ENCODE measurements at places on chromosomes 5 and 9. TPM values are rescaled to one million over a fixed set of nuclear protein-coding genes. Genes with fewer than 3 reads are reported as not detected.

DNA sequence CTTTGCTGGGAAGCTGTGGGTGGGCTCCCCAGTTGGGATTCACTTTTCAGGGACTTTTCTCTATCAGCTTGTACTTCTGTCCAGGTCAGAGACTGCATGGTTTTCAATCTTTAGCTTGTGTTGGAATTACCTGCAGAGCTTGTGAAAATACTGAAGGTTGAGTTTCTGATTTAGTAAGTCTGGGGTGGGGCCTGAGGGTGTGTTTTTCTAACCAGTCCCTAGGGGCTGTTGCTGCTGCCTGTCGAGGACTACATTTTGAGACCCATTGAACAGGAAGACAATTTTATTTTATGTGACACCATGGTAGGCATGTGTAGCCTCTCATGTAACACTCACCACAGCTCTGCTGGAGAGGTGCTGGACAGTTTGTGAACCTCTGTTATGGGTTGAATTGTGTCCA, 14.7 kb upstream of the MLANA start:
- DNase-seq, result no peak
- H3K4me3 ChIP-seq, result no peak overlapping the region

DNA sequence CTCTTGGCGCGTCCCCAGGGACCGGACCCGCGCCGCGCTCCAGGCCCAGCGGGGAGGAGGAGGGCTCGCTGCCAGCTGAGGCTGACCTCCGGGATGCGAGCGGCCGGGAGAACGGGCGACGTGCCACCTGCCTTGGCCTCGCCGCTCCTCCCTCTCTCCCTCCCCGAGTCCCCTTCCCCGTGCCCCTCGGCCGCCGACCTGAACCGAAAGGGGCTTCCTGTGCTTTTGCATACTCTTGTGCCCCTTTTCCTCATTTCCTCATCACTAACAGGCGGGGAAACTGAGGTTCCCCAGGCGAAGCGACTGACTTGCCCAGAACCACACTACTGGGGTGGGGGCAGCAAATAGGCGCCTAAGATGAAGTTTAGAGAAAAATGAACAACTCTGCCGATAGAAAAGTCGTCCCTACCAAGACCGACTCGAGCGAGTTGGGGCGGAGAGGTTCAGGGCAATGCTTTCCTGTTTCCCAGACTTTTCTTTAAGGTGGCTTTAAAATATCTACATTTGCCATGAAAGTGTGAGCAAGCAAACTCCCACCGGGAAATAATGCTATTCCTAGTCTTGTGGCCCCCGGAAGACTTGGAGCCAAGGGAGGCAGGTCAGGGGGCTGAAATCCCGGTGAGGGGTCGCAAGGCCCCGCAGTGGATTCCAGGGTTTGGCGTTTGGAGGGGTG, 580 bp upstream of the DUSP1 start:
- H3K27ac ChIP-seq, result peak overlapping the region; percentile 100
- H3K4me3 ChIP-seq, result peak overlapping the region; percentile 48
- H3K4me1 ChIP-seq, result peaks cover 24% of the 10 kb centered on the region
- peaks cover 15% of the 10 kb centered on the region for H3K36me3 ChIP-seq
- peak; percentile 74 for DNase-seq

DNA sequence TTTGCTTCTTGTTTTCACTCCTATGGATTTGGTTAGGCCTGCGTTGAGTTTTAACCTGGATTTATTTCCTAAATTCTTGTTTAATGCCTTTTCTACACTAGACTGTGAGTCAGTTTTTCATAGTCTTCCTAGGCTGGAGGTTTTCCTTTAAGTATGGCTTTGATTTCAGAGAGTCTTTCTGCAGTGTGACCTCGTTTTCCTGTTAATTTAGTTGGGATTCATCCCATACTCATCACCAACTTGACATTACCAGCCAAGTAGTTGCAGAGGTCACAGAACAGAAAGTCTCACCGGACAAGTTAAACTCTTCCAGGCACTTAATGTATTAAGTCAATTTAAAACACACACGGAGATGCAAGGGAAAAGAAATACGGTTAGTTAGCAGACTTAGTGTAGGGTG, 29.7 kb upstream of the AUH start:
- no peak overlapping the region for H3K27ac ChIP-seq
- H3K4me1 ChIP-seq, result peaks cover 5% of the 10 kb centered on the region
- H3K36me3 ChIP-seq, result no peaks in the 10 kb centered on the region
- no peak overlapping the region for H3K4me3 ChIP-seq
- DNase-seq, result no peak

DNA sequence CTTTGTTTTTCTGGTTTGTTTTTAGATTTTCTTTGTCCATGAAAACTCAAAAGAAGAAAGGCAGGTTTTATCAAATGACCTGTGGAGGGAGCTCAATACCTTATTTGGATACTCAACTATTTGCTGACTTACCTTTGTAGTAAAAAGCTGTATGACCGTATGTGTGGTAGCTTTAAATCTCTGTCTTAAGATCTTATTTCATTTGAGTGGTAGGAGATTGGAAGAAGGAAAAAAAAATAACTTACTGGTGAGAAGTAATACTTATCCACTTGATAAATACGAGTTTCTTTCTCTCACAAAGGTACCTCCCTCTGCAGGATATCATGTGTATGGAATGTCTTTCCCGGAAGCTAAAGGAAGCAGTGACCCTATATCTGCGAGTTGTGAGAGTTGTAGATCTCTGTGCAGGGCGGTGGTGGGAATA, 15.0 kb downstream of the FBXO38 start:
- H3K36me3 ChIP-seq, result no peaks in the 10 kb centered on the region
- H3K4me3 ChIP-seq, result no peak overlapping the region
- no peaks in the 10 kb centered on the region for H3K27me3 ChIP-seq
- H3K27ac ChIP-seq, result no peak overlapping the region
- no peak for DNase-seq
- no peaks in the 10 kb centered on the region for H3K4me1 ChIP-seq

GRCh38 chr5:36198281-36198680, 43.4 kb downstream of the NADK2 start:
- H3K36me3 ChIP-seq, result peaks cover 3% of the 10 kb centered on the region
- no peaks in the 10 kb centered on the region for H3K27me3 ChIP-seq
- DNase-seq, result peak; percentile 25
- no peak overlapping the region for H3K27ac ChIP-seq
- H3K4me3 ChIP-seq, result no peak overlapping the region
- peaks cover 3% of the 10 kb centered on the region for H3K4me1 ChIP-seq

DNA sequence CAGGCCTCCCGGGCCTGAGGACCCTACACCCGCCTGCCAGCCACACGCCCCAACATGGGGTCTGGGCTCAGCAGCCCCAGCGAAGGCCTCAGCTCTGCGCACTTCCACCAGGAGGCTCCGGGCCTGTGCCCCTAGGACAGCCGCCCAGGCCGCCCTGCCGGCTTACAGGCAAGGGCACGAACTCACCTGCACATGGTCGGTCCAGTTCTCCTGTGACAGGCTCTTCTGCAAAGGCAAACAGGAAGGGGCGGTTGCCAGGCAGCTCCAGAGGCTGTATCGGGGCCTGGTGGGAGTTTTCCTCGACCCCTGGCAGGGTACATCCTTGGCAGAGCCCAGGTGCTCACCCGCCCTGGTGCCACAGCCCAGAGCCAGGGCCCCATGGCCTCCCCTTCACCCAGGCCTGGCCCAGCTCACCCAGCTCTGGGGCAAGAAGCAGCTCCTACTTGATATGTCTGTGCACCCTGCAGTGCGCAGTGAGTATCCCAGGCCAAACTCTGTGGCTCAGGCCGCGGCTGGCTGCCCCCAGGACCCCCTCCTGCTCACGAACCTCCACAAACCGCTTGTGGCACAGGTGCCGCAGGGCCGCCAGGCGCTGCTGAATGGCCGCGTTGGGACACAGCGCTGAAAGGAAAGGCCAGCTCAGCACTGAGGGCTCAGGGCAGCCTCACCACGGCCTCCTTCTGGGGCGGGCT, 52.2 kb upstream of the NRARP start:
- no peak overlapping the region for H3K4me3 ChIP-seq
- H3K27me3 ChIP-seq, result no peaks in the 10 kb centered on the region
- no peak for DNase-seq
- H3K36me3 ChIP-seq, result no peaks in the 10 kb centered on the region

DNA sequence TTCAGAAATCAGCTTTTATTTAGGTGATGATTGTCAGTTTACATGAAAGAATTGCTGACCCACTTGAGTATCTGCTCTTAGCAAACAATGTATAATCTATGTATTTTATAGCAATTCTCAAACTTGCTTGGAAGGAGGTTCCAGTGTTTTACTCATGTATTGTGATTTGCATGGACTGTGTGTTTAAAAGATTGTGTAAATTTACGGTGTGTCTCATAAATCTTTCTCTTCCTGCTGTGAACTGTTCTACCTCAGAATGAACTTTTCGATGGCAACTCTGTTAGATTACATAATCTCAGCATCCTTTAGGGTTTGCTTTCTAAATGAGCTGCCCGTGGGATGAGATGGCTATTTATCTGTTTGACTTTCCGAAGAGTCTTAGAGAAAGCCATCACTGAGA, 122.5 kb downstream of the MEF2C start:
- no peak overlapping the region for H3K27ac ChIP-seq
- DNase-seq, result no peak
- H3K4me1 ChIP-seq, result no peaks in the 10 kb centered on the region
- no peak overlapping the region for H3K4me3 ChIP-seq

MOB3B gene
- total RNA-seq, result under 0.01 TPM

- peak; percentile 42 for DNase-seq
- no peaks in the 10 kb centered on the region for H3K27me3 ChIP-seq
- H3K36me3 ChIP-seq, result no peaks in the 10 kb centered on the region
- no peak overlapping the region for H3K4me3 ChIP-seq
- H3K4me1 ChIP-seq, result no peaks in the 10 kb centered on the region
- H3K27ac ChIP-seq, result no peak overlapping the region
Observed at GRCh38 chr9:100011062-100011681, 87.6 kb downstream of the ERP44 start.

- no peak overlapping the region for H3K4me3 ChIP-seq
- no peaks in the 10 kb centered on the region for H3K27me3 ChIP-seq
- no peak overlapping the region for H3K27ac ChIP-seq
- peaks cover 4% of the 10 kb centered on the region for H3K4me1 ChIP-seq
- no peak for DNase-seq
Observed at GRCh38 chr9:125341566-125341965, 79.9 kb downstream of the GAPVD1 start.

DNA sequence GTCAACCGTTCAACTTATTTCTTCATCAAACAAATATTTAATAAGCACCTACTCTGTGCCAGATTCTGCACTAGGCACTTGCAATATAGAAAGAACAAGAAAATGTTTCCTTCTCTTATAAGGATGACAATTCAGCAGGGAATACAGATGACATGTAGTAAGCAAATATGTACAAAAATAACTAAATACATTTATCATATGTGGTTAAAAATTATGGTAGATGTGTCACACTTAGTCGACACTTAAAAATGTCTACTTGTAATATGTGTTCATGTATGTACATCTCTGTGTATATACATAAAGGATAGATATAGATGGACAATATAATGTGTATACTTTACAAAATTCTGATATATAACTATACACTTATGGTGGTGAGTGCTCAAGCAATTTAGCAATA, 417.0 kb upstream of the MEF2C start:
- H3K4me1 ChIP-seq, result no peaks in the 10 kb centered on the region
- H3K36me3 ChIP-seq, result no peaks in the 10 kb centered on the region
- no peaks in the 10 kb centered on the region for H3K27me3 ChIP-seq

PCDHA13 gene
- total RNA-seq, result under 0.01 TPM

- no peaks in the 10 kb centered on the region for H3K36me3 ChIP-seq
- no peaks in the 10 kb centered on the region for H3K27me3 ChIP-seq
- no peaks in the 10 kb centered on the region for H3K4me1 ChIP-seq
- no peak overlapping the region for H3K4me3 ChIP-seq
Observed at GRCh38 chr9:135403733-135404450, 75.7 kb upstream of the PPP1R26 start.

DNA sequence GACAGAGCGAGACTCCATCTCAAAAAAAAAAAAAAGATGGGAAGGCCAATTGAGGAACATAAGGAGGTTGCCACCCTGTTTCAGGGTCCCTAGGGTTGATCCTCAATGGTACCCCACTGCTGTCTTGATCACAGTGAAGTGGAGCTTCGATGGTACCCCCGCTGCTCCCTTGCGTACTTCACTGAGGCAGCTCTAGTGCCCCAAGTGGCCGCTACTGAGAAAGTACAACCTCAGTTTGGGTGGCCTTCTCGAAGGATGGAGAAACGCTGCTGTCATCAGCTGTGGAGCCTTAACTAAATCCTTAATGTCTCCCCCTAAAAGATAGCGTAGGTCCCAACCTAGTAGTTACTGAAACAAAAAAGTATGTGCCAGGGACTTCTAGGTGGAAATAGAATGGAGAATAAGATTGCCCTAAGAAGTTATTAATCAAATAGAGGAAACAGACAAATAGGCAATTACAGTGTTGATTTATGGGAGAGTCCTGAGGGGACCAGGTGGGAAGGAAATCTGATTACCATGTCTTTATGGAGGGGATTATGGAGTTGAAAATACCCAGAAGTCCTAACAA, 6.3 kb downstream of the TESK1 start:
- no peak overlapping the region for H3K4me3 ChIP-seq
- H3K36me3 ChIP-seq, result no peaks in the 10 kb centered on the region
- H3K27ac ChIP-seq, result no peak overlapping the region
- peak; percentile 32 for DNase-seq
- H3K27me3 ChIP-seq, result peaks cover 16% of the 10 kb centered on the region
- H3K4me1 ChIP-seq, result peaks cover 4% of the 10 kb centered on the region

DNA sequence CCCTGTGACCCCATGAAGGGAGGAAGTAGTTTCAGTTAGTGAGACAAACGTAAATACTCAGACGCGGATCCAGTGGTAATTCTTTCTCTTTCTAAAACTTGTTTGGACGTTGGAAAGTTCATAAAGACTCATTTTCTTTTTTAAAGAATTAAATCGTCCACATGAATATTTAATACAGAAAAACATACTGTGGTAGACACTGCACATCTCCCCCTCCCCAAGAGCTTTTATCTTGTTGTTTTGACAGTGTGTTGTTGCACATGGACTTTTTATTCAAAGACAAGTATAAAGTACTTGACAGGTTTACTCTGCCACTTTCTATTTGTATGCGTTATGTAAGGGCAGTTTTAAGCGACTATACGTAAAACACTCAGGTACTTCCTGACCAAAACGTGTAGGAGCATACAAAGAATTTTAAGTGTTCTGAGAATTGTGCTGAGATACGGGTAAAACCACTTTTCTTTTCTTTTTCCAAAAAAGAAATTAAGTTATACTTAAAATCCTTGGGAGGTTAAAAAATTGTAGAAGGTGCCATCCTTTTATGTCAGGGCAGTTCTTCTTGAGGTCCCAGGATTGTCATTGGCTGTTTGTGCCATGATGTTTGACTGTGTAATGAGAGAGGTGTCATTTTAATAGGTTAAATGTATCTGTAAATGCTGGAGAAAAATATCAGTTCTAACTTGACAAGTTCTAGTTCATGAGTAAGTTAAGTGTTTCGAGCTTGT, 1.3 kb downstream of the NIPBL start:
- no peaks in the 10 kb centered on the region for H3K27me3 ChIP-seq
- H3K4me1 ChIP-seq, result peaks cover 3% of the 10 kb centered on the region
- peak overlapping the region; percentile 75 for H3K4me3 ChIP-seq
- peak; percentile 56 for DNase-seq
- no peaks in the 10 kb centered on the region for H3K36me3 ChIP-seq
- peak overlapping the region; percentile 96 for H3K27ac ChIP-seq

DNA sequence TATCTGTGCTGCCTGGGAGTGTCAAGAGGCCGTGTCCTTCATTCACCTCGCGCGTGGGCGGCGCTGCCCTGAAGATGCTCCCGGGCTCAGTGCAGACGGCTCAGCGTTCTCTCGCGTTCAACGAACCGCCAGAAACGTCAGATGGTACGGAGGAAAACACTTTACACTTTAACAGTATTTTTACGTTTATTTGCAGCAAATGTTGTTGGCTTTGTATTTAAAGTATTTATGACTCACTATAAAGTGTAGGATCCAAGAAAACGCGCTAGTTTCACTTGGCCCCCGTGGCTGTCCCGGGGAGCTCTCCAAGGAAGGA, 544 bp upstream of the ERCC6L2 start:
- peaks cover 8% of the 10 kb centered on the region for H3K4me1 ChIP-seq
- H3K4me3 ChIP-seq, result no peak overlapping the region
- H3K36me3 ChIP-seq, result no peaks in the 10 kb centered on the region
- H3K27ac ChIP-seq, result no peak overlapping the region

ELAVL2 gene
- total RNA-seq, result under 0.01 TPM
